ENCODE measurements at places on chromosomes 13 and 19. TPM values are rescaled to one million over a fixed set of nuclear protein-coding genes. Genes with fewer than 3 reads are reported as not detected.

DNA sequence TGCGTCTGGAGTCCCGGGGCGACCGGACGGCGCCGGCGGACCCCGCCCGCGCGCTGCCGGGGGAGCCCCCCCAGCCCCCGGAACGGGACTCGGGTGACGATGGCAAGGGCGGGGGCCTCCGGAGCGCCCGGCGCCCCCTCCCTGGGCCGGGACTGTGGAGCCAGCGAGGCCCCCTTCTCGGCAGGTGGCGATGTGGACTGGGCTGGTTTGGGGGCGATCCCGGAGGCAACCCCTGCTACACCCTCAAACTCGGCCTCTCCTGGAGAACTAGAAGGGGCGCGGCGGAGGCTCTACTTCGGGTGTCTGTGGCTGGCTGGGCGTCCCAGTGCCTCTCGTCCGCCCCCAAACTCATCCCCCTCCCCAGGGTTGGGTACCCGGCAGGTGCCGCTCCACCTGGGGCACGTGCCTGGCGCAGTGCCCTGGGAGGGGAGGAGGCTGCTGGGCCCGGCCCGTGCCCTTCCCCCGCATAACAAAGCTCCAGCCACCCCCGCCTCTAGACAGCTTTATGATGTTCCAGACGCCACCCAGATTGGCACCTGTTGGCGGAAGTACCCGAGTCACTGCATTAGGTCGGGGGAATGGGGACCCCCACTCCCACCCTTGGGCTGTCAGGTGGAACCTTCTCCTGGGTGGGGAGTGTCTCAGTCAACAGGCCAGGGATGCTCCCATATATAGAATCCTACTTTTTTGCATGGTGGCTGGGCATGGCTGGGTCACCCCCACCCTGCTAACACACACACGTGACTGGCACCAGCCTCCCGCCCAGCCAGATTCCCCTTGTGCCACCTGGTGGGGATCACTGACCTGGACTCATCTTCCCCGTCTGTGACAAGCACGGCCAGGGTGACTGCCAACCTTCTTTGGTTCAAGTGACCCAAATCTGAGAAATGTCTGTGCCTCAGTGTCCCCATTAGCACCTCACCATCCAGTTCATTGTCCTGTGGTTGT, 722 bp downstream of the PKN1 start:
- peak; percentile 56 for DNase-seq

- no peak for DNase-seq
Measured at GRCh38 chr19:45195764-45196163, 17.2 kb downstream of the BLOC1S3 start.

GRCh38 chr19:33022472-33023116, 42.1 kb downstream of the RHPN2 start:
- DNase-seq: no peak

DNA sequence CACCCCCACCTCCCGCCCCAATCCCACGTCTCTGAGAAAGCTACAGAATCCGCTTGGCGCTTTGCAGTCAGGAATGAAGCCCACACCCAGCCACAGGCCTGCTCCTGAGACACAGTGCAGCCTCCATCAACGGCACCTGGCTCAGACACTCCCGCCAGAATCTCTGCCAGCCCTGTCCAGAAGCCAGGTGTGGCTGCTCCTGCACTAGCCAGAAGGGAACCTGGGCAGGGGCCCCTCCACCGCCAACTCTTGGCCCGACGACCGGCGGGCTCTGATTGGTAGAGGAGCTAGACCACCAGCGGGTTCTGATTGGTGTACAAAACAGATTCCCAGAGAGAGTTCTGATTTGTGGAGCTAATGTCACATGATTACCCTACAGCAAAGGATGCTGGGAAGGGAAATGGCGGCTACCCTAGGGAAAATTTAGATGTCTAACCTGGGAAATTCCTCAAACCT, 2.9 kb upstream of the PPP6R1 start:
- DNase-seq: no peak

DNA sequence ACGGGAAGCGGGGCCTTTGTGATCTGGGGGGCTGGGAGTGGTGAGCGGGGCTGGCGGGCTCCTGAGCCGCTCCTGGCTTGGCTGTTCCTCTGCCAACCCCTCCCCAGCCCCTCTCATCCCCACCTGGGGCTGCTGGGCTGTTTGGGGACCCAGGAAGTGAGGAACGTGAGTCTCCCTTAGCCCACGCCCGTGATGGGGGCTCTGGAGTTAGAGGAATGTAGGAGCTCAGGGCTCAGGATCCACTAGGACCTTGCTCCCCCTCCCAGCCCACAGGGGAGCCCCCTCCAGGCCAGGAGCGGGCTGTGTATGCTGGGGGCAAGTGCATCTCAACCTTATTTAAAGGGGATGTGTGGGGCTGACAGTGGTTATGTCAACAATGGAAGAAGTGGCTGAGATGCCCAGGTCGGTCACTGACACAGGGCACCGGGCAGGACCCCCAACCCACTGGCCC, 134.1 kb downstream of the URI1 start:
- no peak for DNase-seq

The COL5A3 gene
- total RNA-seq: 0.05 TPM

The WDR88 gene
- not detected for total RNA-seq

All from activated naive CD4-positive, alpha-beta T cell treated with anti-CD3 and anti-CD28 coated beads for 36 hours (primary cell).